ENCODE measurements at places on chromosomes 6 and 20. TPM values are rescaled to one million over a fixed set of nuclear protein-coding genes. Genes with fewer than 3 reads are reported as not detected.

Gene FAM83C
- polyA plus RNA-seq, result not detected

GRCh38 chr6:119145111-119145510 lies 66.6 kb upstream of the FAM184A start:
- H3K27me3 ChIP-seq, result no peaks in the 10 kb centered on the region
- peaks cover 7% of the 10 kb centered on the region for H3K4me1 ChIP-seq
- H3K36me3 ChIP-seq, result no peaks in the 10 kb centered on the region
- no peak for DNase-seq
- H3K27ac ChIP-seq, result no peak overlapping the region
- H3K4me3 ChIP-seq, result no peak overlapping the region

GRCh38 chr6:162385980-162386379 lies 341.6 kb downstream of the PRKN start:
- DNase-seq, result no peak
- no peak overlapping the region for H3K4me3 ChIP-seq
- H3K36me3 ChIP-seq, result no peaks in the 10 kb centered on the region
- peaks cover 14% of the 10 kb centered on the region for H3K4me1 ChIP-seq
- no peak overlapping the region for H3K27ac ChIP-seq

DNA sequence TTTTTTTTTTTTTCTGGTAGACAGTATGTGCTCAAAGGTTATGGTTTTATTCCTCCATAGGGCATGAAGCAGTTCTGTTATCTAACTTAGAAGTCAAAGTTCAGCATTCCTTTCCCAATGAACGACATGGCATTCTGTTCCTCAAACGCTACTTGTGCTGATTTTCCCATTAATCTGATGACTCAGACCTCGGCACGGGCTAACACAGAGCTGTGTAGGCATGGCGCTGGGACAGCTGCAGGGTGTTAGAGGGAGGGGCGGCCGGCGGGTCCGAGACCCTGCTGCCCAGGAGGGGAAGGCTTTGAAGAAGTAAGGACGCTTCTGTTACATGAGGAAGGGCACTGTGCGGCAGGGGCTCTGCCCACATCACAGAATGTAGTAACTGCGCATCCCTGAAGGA lies 93.6 kb upstream of the AGPAT4 start:
- no peaks in the 10 kb centered on the region for H3K4me1 ChIP-seq
- no peak overlapping the region for H3K4me3 ChIP-seq
- no peaks in the 10 kb centered on the region for H3K27me3 ChIP-seq
- H3K27ac ChIP-seq, result no peak overlapping the region
- H3K36me3 ChIP-seq, result no peaks in the 10 kb centered on the region

DNA sequence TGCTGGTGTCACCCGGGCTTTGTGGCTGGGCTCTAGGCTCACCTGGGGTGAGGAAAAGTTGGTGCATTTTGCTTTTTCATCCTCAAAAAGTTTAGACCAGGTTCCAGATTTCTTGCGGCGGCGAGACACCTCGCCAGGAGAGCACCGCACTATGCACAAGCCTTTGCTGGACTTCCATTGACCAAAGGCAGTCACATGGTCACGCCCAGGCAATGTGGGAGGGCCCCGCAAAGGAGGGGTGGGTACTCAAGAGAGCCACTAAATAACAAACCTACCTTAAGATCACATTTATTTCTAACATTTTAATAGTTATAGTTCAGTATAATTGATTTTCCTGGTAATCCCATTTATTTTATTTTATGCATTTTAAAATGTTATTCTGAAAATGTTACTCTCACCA lies 3.0 kb upstream of the KIF16B start:
- no peaks in the 10 kb centered on the region for H3K27me3 ChIP-seq
- no peak for DNase-seq
- H3K4me1 ChIP-seq, result no peaks in the 10 kb centered on the region
- H3K27ac ChIP-seq, result no peak overlapping the region
- H3K36me3 ChIP-seq, result no peaks in the 10 kb centered on the region
- no peak overlapping the region for H3K4me3 ChIP-seq

Data from pancreas (tissue), 10 donors.